ENCODE measurements at places on chromosomes 2 and 18.

DNA sequence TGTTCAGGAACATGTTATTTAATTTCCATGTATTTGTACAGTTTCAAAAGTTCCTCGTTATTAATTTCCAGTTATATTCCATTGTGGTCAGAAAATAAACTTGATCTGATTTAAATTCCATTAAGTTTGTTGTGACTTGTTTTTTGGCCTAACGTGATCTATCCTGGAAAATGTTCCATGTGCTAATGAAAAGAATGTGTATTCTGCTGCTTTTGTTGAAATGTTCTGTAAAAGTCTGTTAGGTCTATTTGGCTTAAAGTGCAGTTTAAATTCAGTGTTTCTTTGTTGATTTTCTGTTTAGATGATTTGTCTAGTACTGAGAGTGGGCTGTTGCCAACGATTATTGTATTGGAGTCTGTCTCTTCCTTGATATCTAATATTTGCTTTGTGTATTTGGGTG lies 148.0 kb downstream of the UBR3 start:
- no peak for DNase-seq

GRCh38 chr2:20187331-20187730 lies 37.6 kb downstream of the SDC1 start:
- no peak for DNase-seq

DNA sequence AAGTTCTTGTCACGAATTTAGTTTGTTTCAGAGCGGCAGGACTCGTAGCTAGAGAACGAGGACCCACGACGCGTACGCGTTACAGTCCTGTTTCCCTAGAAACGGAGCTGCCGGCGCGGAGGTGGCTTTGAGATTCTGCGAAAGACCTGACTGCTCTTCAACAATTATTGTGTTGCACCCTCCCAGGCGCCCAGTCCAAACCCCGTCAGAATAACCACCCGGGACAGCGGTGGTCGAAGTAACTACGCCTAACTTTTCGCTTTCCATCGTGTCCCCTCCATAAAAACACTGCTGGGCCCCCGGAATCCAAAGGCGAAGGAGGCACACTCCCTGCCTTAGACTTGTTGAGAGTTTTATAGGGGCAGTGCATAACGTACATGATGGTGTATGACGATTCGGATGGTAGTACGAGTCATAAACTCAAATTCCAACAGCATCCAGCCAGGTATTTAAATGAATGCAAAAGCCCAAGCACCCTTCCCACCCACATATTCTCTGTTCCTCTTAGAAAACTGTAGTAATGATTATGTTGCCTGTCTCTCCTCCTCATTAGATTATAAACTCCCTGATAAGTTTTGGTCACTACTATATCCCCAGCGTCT lies 651 bp upstream of the STAM2 start:
- no peak for DNase-seq

GRCh38 chr18:45686891-45687611 lies 36.9 kb upstream of the SLC14A1 start:
- no peak for DNase-seq

GRCh38 chr2:113283704-113284284 lies 5.1 kb upstream of the PAX8 start:
- no peak for DNase-seq

- DNase-seq, result no peak
Measured at GRCh38 chr2:189328848-189329245, 112.4 kb upstream of the WDR75 start.

DNA sequence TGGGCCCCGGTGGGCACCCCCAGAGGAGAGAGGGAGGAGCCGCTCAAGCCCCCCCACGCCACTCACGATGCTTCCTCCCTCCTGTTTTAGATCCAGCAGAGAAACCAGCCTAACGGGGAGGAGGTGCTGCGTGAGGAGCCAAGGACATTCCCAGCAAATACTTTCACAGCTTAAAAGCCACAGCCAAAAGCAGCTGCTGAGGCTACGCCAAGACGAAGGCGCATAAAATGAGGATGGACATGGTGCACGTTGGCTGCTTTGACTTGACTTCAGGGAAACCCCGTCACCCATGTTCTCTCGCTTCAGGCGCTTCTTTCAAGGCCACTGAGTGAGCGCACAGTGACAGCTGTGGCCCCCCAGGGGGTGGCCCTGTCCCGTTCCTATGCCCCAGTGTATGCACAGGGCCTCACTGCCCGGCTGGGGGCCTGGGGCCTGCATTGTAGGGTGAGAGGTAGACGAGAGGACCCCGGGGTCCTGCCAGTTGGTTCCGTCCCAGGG lies 72.1 kb upstream of the PXDN start:
- no peak for DNase-seq

DNA sequence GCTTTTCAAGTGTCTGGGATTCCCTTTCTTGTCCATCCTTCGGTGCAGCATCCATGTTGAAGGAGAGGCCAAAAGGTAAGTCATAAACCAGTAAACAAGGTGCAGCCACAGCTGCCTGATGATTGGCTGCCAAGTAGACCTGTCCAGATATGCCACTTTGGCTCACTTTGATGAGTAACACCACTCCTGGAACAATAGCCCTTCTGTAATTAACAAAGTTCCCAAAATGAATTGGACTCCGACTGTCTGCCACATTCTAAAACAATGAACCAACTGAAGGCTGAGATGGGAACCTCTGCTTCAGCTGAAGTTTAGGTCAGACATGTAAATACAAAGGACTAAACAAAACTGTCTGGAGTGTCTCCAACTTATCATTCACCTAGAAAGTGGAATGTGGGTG lies 82.2 kb upstream of the LGALSL start:
- DNase-seq, result no peak

DNA sequence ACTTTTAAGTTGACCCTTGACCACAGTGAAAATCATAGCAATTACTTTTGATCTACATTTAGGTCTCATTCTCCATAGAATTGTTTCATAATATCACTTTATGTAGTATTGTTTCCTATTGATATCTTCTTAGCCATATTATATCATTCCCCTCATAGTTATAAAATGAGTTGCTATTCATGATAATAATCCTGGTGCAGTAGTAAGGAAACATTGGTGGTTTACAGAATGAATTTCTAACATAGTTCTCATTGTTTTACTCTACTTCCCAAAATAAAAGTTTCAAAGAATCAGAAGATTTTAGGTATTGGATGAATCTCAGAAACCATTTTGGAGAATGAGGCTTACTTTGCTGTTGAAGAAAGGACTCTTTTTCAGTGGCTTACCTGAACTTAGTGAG lies 246.0 kb downstream of the PARD3B start:
- no peak for DNase-seq

DNA sequence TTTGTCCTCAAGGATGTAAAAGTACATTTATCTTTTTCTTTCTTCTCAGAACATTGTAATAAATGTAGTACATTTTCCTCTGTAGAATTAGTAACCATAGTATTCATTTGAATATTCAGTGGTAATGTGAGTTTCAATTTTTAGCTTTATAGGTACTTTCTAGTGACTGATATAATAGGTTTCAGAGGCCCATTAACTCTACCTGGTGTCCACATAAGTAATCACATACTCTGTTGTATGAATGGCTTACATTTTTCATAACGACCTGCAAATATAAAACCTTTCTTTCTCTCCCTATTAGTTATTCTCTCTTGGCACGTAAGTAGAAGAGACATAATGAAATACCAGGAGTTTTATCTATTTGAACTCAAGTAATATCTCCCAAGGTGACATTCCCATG lies 1017.6 kb downstream of the DPP10 start:
- DNase-seq, result no peak

DNA sequence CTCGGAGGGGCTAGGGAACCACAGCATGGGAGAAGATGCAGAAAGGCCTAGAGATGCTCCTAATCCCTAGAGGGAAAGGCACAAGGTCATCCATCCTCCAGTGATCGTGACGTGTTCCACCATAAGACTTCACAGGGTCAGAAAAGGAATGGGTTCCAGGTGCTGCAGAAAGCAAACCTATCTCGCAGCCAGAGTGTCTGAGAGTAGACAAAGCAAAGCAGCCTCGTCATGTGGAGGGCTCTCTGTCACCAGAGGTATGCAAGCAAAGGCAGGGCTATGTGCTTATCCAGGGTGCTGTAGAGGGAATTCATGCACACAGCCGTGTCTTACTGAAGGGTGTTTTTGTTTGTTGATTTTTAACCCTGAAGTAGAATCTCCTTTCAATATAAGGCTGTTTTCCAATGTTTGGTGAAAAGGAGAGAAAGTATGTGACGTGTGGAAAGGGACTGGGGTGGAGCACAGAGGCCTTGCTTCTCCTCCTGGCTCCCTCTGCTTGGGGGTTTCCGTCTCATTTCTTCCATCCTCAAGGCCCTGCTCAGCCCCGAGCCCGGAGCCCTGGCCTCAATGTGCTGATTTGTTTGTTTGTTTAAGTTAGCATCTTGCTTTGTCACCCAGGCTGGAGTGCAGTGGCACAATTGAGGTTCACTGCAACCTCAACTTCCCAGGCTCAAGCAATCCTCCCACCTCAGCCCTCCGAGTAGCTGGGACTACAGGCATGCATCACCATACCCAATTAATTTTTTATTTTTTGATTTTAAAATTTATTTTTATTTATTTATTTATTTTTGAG lies 3.0 kb downstream of the GPR55 start:
- no peak for DNase-seq

DNA sequence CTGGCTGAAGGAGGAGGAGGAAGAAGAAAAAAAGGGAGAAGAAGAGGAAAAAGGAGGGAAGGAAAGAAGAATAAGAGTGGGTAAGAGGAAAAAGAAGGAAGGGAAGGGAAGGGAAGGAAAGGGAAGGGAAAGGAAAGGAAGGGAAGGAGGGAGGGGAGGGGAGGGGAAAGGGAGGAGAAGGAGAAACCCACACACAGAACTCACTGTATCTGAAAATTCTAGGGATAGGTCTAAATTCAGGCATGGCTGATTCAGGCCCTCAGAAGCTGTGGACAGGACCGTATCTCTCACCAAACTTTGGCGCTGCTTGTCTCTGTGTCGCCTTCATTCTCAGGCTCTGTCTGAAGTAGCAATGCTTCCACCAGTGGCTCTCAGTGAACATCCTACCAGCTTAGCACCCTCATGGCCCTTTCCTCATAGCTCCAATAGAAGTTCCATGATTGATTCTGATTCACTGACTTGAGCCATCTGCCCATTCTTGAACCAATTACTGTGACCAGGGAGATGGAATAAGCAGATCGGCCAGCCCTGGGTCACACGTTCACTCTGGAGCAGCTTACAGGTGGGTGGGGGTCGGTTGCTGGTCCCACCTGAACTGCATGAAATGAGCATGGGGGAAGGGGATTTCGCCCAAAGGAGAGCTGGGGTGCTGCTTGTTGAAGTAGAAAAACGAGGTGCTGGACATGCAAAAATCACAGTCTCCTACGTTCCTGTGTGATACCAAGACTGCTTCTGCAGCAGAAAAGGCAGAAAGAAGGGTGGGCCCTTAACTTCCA lies 59.7 kb downstream of the TTC32 start:
- DNase-seq, result no peak

- DNase-seq, result no peak
Measured at GRCh38 chr2:84084856-84085255, 374.2 kb downstream of the SUCLG1 start.

DNA sequence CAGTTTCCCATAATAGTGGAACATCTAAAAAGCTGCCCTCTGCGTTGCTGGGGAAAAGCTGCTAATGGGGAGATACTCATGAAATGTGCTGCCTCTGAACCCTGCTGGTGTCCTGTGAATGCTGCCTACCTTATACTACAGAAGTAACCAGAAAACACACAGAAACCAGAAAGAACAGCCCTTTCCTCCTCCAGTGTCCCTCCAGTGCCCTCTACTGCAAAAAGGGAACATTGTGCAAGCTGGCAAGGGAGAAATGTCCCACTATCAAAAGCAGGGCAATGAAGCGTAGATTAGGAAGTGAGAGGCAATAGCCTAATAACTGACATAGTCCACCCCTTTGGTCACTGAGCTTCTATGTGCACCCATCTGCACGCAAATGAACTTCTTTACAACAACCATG lies 162.7 kb upstream of the ETAA1 start:
- no peak for DNase-seq

DNA sequence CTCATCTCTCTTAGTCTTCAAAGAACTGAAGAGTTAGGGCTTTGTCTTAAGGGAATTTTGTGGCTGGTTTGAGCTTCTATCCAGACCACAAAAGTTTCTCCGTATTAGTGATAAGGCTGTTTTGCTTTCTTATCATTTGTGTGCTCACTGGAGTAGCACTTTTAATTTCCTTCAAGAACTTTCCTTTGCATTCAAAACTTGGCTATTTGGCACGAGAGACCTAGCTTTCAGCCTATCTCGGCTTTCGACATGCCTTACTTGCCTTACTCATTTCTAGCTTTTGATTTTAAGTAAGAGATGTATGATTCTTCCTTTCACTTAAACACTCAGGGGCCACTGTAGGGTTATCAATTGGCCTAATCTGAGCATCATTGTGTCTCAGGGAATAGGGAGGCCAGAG lies 29.9 kb downstream of the HDHD2 start:
- DNase-seq, result no peak

DNA sequence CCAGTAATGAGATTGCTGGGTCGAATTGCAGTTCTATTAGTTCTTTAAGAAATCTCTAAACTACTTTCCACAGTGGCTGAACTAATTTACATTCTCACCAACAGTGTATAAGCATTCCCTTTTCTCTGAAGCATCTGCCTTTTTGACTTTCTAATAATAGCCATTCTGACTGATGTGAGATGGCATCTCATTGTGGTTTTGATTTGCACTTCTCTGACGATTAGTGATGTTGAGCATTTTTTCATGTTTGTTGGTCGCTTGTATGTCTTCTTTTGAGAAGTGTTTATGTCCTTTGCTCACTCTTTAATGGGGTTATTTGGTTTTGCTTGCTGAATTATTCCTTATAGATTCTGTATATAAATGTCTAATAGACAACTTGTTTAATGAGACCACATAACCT lies 69.6 kb upstream of the UGP2 start:
- DNase-seq, result no peak

DNA sequence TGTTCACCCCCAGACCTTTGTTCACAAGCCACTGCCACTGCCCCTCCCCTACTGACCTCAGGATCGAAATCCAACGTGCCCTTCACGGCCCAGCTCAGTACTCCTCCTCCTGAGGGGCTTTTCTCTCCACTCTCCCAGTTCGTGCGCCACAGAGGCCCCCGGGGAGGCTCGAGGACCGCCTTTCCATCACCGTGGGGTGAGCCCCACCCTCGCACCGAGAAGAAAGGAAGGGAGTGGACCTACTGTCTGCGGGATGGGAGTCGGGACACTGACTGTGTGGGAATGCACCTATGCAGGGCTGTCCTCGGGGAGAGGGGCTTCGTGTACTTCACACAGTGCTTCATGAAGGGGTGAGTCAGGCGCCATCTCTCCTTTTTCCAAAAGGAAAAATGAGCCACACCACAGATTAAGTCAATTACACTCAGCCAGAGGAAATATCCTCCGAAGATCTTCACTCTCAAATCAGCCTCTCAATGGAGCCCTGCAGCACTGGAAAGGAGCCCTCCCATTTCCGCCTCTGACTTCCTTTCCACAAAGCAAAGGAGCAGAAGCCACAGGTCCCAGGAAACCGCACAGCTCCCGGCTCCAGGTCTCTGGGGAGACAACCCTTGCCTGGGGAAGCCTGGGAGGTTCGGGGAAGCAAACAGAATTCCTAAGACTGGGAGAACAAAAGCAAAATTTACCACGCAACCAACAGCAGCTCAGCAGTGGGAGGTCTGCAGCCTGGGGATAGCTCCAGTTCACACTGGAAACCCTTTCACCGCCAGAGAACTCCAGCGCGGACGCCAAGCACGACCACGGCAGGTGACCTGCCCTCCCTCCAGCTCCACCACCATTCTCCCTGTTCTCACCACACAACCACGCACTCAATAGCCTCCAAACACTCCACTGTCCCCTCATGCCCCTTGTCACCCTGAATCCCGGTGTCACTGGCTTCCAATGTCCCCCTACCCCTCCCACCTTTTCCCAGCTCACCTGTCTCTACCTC lies 21.6 kb downstream of the ADCY3 start:
- no peak for DNase-seq
